ENCODE measurements at places on chromosomes 12 and 14. TPM values are rescaled to one million over a fixed set of nuclear protein-coding genes. Genes with fewer than 3 reads are reported as not detected.

GRCh38 chr14:48710133-48710532, 876.0 kb downstream of the RPS29 start:
- no peak for DNase-seq

DNA sequence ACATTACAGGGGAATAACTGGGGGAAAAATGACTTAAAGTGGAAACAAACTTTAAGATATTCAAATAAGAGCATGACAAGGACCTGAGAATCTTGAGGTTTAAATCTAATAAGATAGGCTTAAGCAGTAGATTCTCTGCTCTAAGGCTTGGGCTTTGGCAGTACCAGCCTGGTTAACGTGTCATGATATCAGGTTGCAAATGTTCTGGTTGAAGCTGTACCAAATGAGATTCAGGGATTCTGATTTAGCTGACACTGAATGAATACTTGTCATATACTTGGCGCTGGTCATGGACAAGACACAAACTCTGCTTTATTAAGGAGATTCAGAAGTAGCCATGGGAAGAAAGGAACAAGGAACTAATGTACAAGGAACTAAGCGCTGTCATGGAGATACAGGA, 6.1 kb downstream of the TCP11L2 start:
- DNase-seq = no peak

DNA sequence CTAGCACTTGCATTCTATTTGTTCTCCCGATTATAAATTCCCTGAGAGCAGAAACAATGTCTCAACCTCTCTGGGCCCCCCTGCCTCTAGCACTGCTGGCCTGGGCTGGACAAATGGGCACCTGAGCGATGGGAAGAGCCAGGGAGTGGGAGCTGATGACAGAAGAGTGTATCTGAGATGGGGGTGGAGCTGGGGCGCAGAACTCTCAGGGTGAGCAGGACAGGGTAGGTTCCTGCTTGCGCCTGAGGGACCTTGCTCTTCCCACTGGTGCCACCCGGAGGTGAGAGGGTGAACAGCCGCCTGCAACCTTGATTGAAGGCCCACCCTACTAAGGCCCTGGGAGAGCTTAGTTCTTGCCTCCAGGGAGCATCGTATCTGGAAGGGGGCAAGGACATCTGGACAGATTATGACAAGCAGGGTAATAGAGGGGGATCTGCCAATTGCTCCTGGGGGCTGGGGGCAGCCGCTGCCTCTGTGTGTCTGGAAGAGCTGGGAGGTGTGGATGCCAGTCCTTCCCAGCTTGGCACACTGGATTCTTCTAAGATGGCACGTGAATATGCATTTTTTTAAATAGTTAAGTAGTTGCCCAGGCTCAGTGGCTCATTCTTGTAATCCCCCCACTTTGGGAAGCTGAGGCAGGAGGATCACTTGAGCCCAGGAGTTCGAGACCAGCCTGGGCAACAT, 43.0 kb upstream of the TSPAN9 start:
- DNase-seq = no peak

GRCh38 chr12:26869908-26870459, 37.0 kb upstream of the ITPR2 start:
- no peak for DNase-seq

DNA sequence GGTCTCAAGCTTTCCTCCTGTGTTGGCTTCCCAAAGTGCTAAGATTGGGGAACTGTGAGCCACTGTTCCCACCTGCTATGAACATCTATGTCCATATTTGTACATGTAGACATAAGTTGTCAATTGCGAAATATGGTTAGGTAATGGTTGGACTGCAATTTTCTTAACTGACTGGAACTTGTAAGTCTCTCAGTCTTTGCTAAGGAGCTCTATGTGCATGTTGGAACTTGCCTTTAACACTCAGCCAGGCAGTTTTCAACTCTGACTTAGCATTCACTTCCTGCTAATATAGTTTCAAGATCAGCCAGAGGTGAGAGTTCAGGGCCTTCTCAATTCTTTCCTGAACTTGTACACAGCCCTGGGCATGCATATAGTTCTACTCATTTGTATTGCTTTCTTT, 44.5 kb upstream of the EEA1 start:
- no peak for DNase-seq

- DNase-seq = peak; percentile 28
Measured at GRCh38 chr12:66144791-66145754, 14.5 kb upstream of the LLPH start.

DNA sequence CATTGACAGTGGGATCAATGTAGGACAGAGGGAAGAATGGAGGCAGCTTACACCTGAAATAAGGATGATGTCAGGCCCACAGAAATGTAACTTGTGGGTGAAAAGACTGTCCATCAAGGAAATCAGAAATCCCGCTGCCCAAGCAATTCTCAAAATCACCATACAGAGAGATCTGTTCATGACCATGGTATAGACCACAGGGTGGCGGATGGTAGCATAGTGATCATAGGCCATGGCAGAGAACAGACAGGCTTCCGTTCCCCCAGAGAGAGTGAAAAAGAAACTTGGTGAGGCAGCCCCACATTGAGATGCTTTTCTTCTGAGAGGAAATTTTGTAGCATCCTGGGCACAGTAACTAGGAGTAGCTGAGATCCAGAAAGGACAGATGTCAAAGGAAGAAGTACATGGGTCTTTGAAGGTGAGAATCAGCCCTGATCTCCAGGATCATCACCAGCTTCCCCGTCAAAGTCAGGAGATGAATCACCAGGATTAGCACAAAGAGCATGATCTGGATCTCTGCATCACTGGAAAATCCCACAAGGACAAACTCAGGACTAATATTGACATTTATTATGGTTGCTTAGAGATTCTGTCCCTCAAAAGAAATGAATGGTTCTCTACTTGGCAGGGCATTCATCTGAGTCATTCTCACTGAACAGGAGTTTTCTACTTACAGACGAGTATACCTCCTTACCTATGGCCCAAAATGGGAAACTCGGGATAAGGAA, 5.5 kb upstream of the ZNF641 start:
- DNase-seq = no peak

DNA sequence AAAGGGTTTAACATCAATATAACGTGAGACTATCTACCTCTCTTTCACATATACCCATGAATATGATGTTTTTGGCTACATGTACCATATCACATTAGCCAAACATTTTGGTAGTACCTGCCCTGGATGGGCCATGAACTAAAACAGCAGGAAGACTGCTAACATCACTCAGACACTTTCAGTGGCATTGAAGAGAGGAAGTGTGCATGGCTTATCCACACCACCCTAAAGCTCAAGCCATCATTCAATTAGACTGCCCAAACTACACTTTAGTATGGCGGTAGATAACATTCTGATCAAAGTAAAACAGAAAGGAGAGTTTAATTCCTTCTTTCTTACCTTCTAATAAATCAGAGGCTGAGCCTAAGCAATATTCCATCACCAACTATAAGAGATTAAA, 103.0 kb downstream of the PEBP1 start:
- DNase-seq = no peak

GRCh38 chr14:69012256-69012953, 33.3 kb upstream of the ACTN1 start:
- DNase-seq = no peak

ANKS1B gene
- polyA plus RNA-seq = 2.3 TPM

NPFF gene
- polyA plus RNA-seq = not detected
